Right forelimb (tissue), 1 donor: ENCODE measurements at places on chromosomes 2 and 18.

GRCh38 chr18:44698518-44698917, 17.8 kb downstream of the SETBP1 start:
- DNase-seq, result no peak

DNA sequence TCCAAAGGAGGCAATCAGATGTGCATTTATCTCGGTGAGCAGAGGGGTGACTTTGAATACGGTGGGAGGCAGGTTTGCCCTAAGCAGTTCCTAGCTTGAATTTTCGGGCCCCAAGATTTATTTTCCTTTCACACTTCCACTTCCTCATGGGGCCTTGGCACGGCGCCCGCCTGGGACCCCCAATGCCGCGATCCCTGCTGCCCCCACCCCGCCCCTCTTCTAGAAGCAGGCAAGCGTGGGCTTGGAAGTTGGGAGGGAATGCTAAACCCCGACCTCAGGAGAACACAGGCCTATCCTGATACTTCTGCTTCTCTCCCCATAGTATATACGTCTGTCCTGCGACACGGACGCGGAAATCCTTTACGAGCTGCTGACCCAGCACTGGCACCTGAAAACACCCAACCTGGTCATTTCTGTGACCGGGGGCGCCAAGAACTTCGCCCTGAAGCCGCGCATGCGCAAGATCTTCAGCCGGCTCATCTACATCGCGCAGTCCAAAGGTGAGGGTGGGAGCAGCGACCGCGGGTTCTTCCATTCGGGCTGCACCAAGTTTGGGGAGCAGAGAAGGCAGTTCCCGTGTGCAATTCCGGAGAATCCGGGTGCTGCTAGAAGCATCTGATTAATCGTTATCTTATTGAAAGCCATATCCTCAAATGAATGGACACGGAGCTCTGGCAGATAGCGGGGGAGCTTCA, 21.6 kb downstream of the TRPM8 start:
- no peak for DNase-seq

- DNase-seq, result no peak
Observed at GRCh38 chr2:72035518-72036172, 112.0 kb downstream of the CYP26B1 start.

DNA sequence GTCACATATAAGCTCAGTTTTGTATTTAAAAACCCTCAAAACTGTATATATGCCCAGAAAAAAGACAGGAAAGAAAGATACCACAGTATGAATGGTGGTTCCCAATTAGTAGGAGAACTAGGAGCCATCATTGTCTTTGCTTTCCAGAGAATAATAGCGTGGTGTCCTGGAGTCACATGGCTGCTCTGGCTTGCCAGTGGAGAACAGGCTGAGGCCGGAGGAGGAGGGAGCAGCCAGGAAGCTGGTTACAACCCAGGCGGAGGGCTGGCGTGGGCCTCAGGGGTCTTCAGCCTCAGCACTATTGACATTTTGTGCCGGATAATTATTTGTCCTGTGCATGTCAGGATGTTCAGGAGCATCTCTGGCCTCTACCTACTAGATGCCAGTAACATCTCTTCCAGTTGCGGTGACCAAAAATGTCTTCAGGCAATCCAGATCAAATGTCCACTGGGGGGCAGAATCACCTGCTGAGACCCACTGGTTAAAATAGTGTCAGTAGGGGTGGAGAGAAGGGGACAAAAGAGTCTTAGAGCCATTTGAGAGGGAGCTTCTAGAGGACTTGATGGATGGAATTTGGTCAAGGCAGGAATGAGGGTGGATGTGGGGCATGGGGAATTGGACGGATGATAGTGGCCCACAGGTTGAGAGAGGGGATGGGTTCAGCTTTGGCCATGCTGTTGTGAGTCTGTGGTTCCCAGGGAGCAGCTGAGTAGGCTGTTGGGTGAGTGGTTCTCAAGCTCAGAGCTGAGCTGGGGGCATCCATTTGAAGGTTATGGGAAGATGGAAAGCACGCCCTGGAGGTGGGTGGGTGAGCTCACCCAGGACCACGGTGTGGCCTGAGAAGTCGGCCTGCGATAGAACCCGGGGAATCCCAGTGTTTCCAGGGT, 144.9 kb downstream of the AGAP1 start:
- DNase-seq, result no peak

- no peak for DNase-seq
Observed at GRCh38 chr2:15243762-15244161, 317.4 kb downstream of the NBAS start.

- no peak for DNase-seq
Observed at GRCh38 chr2:20640411-20641122, 10.3 kb downstream of the HS1BP3 start.

- no peak for DNase-seq
Observed at GRCh38 chr2:99386011-99386410, 48.8 kb downstream of the EIF5B start.

- no peak for DNase-seq
Observed at GRCh38 chr2:211435331-211435730, 878.9 kb downstream of the CPS1 start.

GRCh38 chr18:60898111-60898510, 435.1 kb upstream of the CDH20 start:
- no peak for DNase-seq
